ENCODE measurements at places on chromosomes 5 and 9.
A peak's percentile ranks its signal among the peaks of the same experiment; 100 is the strongest.

GRCh38 chr5:132856011-132856410 is 10.3 kb downstream of the GDF9 start:
- no peak for DNase-seq

- DNase-seq: no peak
These were observed 45.2 kb downstream of the PIP5K1B start for GRCh38 chr9:68750255-68750654.

GRCh38 chr9:32843295-32843694 is 60.0 kb downstream of the TMEM215 start:
- no peak for DNase-seq

DNA sequence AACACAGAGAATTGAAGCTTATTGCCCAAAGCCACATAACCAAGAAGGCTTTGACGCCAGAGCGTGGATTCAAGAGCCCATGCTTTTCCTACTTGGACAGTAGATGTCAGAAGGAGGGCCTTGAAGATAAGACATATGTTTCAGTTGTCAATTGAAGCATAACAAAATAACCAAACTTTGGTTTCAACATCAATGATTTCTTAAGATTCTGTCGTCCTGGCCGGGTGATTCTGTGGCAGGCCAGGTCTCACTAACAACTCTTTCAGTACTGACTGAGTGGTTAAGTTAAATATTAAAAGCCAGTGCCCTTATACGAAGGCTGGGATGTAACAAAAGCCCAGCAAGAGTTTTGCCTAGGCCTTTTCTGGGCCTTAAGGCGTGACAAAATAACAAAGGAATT is 94.0 kb downstream of the RCL1 start:
- DNase-seq: no peak

DNA sequence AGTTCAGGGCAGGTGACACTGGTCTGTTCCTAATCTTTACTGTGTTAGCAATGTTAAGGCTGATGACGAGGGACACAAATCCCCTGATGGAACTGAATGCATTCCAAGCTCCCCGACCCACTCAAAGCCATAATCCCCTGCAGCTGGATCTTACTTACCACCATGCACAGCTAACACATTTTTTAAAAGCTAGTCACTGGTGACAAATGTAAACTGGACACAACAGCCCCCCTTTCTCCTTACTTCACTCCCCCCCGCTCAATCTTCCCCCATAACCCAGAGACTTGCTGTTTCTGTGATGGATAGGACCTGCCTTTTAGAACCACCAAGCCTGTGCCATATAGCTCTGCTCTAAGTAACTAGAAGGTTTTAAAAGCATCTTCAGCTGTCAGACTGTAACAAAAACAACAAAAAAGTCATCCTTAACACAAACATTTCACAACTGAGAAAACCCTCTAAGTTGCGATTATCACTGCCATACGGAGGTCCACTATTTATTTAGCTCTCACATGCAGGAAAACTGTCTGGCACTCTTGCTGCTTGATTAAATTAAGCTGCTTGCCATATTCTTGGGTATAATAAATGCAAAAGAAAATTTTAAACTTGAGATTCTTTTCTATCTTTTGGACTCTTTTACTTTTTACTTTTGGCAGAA is 44.4 kb downstream of the BNC2 start:
- no peak for DNase-seq

GRCh38 chr9:101325053-101325452 is 59.8 kb downstream of the BAAT start:
- DNase-seq: no peak

DNA sequence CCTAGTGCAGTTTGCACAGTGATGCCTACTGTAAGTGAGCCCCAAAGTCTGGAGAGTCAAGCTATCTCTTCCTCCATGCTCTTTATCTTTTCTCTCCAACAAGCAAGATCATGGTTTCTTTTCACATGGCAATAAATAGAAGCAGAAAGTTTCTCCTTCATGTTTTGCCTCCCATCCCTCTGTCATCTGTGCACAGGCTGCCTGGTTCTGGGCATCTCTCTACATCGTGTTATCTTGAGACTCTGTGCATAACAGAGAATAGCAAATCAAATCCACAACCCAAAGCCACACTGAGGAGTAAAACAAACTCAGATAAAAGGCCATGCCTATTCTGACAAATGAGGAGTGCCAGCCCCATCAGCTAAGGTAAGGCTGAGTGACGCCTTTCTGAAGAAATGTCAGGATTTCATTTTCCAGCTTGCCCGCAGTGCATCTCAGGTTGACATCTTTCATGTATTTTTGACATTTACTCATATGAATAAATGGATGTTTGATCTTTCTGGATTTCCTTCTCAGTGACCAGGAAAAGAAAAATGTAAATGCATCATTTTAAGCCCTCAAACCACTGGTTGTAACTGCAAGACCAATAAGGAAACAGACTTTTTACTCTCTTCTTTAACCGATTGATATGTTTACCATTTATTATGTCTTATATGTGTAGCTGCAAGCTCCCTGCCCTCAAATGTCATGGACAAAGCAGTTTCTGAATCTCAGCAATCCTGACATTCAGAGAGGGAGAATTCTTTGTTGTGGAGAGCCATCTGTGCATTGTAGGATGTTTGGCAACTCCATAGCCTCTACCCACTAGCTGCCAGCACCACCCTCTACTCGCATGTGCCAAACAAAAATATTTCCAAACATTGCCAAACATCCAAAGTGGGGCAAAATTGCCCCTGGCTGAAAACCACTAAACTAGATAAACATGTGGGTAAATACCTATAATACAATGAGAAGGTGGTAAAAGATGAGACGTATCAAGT is 49.2 kb upstream of the ACO1 start:
- no peak for DNase-seq

DNA sequence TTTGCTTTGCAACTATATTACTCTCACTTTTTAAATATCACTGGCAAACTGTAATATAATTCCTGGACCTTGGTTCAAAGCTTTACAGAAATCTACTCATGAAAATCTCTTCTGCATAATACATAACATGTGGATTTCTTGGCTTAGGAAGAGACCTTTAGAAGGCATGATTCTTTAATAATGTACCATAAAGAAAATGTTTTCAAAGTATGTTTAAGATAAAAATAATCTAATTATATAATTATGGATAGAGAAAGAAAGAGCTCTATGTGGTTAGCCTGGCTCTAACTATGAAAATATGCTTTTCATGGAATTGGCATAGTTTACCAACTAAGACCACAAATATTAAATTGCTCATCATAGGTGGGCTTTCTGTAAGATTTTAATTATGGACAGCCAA is 817.8 kb downstream of the TLE1 start:
- no peak for DNase-seq

DNA sequence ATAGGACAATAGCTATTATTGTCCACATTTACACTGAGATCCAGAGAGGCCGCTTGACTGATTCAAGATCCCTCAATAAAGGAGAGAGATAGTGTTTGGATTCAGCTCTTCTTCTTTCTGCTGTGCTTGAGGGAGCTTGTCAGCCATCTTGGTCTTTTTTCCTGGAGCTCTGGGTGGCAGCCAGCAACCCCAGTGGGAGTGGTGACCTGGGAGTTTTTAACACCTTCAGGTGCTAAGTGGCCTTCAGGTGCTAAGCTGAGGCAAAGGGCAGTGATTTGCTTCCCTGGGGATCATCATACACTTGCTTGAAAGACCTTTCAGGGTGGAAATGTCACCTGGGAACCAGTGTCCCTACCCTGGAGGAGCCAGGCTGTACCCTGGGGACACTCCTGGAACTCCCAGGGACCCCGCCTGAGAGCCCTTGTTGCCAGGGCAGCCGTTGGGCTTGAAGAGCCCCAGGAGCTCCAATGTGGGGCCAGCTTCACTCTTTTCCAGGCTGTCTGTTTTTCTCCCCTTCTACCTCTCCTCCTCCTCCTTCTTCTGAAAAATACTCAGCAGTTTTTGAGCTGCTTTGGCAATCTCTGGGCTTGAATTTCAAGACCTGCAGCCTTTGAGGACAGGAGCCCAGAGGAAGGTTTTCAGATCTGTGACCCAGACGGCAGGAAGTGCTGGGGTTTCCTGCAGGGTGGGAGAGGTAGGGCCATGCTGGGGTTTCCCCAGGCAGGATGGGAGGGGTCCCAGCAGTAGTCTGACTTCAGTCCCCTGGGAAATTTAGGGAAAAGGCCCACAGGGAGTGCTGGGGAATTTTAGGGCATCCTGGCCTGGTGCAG is 59.7 kb downstream of the FGF18 start:
- no peak for DNase-seq

DNA sequence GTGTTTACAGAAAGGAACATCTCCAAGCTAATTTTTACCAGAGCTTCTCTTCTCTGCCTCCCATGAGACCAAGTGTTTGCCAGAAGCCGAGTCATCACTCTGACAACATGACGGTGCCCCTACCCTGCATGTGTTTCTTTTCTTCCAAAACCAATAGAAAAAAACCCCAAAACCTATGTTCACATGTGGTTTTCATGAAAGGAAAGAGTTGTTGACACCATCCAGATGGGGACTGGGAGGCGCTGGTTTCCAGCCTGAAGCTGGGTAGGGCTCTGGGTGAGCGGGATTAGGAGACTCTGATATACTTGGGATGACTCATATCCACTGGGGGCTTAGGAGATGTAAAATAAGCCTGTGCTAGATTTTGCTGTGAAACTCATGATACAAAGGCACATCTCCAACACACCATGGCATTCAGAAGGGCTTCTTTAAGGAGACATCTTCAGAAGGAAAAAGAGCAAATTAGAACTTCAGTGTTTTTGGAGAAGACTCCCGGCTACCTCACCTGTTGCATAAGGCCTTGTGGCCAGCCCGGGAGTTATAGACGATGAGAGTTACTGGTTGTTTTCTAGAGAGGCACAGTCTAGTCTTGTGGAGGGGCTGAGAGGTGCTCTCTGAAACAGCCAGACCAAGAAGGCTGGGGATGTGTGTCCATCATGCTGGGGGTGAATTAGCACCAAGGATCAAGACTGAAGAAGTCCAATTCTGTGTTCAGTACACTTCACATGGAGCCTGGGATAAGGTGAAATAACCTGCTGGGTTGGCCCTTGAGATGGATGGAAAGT is 108.9 kb upstream of the LHFPL2 start:
- no peak for DNase-seq

- no peak for DNase-seq
These were observed 116.6 kb downstream of the ESM1 start for GRCh38 chr5:54868511-54869483.

GRCh38 chr9:123335193-123335985 is 20.6 kb upstream of the CRB2 start:
- peak; percentile 70 for DNase-seq

DNA sequence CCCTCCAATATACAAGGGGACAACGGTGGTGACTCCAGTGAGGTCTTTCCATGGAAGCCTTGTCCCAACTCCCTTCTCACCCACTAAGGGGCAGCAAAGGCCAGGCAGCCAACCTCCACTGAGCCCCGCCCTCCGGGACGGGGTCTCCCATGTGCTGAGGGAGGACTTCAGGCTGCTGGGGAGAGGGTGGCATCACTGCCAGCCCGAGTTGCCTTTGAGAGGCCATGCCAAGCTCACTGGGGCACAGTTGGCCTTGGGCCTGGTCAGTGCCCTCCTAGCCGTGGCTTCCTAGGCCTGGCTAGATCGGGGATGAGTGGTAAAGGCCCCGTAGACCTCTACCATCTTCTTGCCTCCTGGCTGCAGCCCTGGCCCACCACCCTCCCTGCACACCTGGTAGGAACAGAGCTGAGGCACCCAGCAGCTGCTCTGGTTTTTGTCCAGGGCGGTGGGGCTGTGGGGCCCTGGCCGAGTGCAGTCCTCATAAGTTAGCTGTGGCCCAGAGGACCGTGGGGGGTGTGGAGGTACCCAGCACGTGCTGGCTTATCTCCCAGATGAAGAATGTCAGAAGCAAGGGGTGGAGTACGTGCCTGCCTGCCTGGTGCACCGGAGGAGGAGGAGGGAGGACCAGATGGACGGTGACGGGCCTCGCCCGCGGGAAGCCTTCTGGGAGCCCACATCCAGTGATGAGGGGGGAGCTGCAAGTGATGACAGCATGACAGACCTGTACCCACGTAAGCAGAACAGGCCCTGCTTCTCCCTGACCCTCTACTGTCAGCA is 3.2 kb downstream of the SURF2 start:
- DNase-seq: no peak

DNA sequence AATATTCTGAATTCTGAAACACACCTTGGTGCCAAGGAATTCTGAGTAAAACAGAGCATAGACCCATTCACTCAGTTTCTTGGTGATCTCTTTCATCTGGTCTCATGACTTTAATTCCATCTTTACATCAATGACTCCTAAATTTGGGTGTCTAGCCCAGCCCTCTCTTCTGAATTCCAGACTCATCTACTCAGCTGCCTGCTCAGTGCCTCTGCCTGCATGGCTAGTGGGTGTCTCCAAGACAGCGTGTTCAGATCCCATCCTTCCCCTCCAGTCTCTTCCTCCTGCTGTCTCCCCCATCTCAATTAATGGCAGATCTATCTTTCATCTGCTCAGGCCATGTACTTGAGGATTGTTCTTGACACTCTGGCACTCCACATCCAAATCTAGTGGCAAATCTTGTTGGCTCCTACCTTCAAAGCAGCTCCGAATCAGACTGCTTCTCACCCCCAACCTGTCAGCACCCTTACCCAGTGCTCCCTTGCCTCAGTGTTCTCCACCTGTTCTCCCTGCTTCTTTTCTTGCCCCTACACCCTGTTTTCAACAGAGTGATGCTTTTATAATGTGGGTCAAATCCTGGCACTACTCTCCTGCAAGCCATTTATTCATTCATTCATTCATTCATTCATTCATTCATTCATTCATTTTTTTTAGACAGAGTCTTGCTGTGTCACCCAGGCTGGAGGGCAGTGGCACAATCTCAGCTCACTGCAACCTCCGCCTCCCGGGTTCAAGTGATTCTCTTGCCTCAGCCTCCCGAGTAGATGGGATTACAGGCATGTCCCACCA is 5.3 kb downstream of the CAVIN4 start:
- no peak for DNase-seq

GRCh38 chr5:132751971-132752580 is 4.8 kb downstream of the CCNI2 start:
- DNase-seq: no peak

DNA sequence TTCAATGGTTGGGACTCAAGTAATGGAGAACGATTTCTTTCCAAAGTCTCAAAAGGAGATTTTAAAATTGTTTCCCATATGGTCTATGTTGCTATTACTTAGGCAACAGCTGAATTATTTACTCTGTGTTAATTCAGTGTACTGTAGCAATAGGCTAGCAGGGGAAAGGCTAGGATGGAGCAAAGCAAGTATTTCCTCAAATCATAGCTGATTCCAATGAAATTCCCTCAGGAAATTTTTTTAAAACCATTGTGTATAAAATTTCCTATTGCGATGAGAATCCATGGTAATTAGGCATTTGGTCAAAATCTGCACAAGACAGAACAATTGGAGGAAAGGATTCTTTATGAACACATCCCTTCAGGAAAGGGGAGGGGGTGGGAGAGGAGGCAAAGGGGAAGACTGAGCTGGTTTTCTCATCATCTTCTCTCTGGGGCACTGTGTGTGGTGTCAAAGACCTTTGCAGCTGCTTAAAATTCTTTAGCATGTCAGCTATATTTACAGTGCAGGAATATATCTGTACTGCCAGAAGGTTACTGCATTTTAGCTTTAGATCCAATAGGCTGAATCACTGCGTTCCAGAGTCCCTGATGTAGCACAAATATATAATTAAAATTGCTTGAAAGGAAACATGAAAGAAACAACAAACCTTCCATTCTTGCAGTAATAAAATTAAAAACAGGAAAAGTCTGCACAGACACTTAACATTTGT is 95.3 kb downstream of the ZNF608 start:
- DNase-seq: peak; percentile 58
